ENCODE measurements at places on chromosomes 1 and 21.

GRCh38 chr1:85330214-85330631 is 53.8 kb upstream of the BCL10 start:
- DNase-seq, result no peak

DNA sequence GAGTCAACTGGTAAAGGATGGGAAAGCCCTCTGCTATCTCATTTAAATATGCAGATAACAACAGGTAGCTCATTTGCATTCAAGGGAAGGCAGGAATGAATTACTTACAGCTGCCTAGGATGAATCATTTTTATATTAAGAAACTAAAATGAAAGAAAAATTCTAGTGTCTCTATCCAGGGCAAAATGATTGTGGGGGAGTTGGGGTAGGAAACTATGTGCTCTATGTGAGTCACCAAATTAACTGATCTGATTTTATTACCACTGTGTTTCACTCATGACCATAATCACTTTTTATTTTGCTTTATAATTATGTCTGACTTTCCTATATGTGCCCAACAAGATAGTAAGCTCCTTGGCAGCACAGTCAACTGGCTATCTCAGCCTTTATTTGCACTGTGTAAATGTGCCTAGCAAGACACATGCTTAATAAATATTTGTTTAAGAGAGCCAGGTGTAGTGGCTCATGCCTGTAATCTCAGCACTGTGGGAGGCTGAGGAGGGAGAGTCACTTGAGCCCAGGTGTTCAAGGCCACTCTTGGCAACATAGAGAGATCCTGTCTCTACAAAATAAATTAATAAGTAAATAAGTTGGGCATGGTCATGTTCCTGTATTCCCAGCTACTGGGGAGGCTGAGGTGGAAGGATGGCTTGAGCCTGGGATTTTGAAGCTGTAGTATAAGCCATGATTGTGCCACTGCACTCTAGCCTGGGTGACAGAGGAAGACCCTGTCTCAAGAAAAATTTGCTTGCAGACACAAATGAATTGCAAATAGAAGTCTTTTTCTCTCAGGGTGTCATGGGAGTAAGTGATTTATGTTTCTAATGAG is 84.1 kb downstream of the SPAG17 start:
- no peak for DNase-seq

DNA sequence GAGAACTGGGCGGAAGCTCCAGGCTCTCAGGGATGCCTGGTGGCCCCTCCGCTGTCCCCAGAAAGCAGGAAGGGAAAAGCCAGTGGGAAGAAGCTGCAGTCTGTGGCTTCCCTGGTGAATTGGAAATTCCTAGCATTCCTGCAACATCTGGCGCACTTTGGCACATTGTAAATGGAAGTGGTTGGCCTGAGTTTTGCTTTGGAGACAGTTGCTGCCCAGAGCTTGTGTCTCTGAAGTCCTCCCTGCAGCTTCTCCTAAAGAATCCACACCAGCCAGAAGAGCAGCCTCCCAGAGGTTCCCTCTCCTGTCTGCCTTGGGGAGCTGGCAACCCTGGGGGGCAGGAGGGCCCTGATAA is 48.2 kb downstream of the ARHGEF10L start:
- DNase-seq, result no peak

DNA sequence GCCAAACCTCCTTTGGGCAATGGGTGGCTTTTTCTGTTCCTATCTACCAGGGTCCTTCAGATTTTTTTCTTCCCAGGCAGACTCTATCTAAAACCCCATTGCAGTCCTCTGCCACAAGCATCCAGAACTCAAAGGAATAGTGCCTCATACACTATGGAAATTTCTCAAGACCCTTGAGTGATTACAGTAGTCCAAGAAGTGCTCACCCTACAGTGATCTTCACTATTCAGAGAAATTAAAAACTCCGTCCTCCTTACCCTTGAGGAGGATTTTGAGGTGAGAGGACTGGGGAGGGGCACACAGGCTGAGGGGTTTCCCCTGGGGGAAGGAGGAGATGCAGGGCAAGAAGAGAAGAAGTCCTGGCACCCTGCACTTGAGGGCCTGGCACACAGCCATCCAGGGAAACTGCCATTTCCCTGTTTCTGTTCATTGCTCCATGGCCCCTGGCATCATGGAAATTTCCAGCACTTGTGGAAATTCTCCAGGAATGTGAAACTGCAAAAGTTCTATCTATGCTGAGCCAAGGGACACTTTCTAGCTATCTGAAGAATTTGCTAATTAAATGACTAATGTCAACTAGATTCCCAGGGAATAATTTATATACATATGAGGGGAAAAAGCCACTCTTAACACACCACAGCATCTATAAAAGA is 102.5 kb upstream of the ATP1B1 start:
- DNase-seq, result no peak

DNA sequence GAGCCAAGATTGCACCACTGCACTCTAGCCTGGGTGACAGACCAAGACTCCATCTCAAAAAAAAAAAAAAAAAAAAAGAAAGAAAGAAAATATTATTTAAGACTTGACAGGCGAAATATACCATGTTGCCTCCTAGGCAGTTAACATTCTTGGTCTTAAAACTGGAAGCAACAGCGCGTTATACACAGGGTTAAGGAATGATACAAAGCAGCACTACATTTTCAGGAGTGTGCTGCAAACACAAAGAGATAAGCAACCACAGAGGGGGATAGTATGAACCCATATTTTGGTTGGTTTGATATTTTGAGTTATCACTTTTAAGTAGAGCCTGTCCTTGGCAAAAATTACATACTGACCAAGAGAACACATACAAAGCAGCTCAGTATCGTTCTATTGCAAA is 25.1 kb downstream of the USP24 start:
- no peak for DNase-seq

DNA sequence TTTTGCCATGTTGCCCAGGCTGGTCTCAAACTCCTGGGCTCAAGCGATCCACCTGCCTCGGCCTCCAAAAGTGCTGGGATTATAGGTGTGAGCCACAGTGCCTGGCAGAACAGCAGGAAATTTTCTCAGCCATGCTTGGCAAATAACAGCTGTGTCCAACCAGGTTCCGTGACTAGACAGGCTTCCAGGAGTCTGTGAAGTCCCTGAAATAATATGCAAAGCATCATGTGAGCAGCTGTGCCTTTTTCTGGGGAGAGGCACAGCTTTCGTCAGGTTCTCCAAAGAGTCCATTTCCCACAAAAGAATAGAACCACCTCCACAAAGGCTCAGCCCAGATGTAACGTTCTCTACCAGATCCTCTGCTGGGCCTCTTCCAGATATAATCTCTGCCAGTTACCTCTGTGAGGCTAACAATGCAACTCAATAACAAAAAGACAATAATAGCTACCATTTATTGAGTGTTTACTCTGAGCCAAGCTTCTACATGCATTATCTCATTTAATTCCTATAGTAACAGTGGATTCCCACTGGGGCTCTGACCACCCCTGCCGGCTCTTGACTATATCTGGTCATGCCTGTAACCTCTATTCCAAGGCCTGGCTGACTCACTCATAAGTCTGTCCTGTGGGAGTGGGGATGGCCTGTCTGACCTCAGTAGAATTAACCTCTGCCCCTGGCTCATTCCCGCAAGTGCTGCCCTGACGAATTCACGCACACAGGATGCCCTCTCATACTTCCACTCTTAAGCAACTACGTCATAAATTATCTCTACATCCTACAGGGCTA is 4.0 kb upstream of the NKAIN1 start:
- no peak for DNase-seq
